ENCODE measurements at places on chromosomes 13 and 19.

DNA sequence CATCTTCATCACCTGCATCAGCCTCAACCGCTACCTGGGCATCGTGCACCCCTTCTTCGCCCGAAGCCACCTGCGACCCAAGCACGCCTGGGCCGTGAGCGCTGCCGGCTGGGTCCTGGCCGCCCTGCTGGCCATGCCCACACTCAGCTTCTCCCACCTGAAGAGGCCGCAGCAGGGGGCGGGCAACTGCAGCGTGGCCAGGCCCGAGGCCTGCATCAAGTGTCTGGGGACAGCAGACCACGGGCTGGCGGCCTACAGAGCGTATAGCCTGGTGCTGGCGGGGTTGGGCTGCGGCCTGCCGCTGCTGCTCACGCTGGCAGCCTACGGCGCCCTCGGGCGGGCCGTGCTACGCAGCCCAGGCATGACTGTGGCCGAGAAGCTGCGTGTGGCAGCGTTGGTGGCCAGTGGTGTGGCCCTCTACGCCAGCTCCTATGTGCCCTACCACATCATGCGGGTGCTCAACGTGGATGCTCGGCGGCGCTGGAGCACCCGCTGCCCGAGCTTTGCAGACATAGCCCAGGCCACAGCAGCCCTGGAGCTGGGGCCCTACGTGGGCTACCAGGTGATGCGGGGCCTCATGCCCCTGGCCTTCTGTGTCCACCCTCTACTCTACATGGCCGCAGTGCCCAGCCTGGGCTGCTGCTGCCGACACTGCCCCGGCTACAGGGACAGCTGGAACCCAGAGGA lies 2.6 kb downstream of the P2RY11 start:
- no peak for DNase-seq

DNA sequence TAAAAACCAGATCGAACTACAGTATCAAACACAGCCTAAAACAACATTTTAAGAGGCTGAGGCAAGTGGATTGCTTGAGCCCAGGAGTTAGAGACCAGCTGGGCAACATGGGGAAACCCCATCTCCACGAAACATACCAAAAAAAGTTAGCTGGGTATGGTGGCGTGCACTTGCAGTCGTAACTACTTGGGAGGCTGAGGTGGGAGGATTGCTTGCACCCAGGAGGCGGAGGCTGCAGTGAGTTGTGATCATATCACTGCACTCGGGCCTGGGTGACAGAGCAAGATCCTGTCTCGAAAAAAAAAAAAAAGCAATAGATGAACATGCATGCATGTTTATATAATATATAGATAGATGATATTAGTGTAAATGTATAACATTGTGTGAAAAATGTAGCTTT lies 5.2 kb upstream of the MRPS31 start:
- DNase-seq, result no peak

- DNase-seq, result no peak
Measured at GRCh38 chr13:27310946-27311345, 40.3 kb downstream of the RASL11A start.

DNA sequence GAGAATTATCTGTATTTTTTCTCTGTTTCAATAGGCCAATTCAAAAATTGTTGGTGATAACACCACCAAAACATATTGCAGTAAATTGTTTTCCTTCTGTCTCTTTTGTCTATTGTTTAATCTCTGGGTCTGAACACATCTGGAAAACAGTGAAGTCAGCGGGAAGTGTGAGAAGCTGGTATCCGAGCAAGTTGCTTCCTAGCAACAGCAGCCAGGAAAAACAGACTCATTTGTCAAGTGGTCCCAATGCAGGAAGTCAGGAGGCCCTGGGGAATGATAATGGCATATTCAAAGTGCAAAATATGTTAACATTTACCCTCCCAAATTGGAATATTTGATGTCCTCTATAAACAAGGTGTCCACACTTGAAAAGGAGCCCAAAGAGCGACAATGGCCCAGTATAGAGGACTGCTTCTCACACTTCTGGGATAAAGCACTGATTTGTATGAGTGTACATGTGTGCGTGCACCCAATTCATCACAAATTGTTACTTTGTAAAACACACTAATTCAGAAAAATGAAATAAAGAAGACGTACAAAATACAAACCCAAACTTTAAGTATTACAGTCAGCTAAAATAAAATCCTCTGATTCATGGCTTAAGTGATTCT lies 515.0 kb downstream of the TBC1D4 start:
- no peak for DNase-seq

GRCh38 chr19:50198431-50199258 lies 4.8 kb upstream of the MYH14 start:
- DNase-seq, result no peak

DNA sequence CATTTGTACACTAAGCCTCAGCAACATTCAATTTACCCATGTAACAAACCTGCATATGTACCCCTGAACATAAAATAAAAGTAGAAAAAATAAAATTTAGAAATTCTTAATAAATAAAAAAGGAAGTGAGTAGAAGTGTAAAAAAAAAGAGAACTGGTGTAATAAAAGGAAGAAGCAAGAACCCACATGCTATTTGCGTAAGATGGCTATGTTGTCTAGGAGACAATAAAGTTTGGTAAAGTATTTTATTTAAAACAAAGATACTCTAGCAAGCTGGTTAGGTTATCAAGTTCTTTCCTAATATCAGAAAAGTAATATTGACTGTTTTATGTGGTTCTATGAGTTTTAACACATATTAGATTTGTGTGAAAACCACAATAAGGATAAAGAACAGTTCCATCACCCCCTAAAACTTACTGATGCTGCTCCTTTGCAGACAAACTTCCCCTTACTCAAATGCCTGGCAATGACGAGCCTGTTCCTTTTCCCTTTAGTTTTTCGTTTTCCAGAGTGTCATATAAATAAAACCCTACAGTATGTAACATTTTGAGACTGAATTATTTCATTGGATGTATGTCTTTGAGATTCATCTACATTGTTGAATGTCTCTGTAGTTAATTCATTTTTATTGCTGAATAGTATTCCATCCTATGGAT lies 98.9 kb downstream of the TNFSF13B start:
- DNase-seq, result no peak

DNA sequence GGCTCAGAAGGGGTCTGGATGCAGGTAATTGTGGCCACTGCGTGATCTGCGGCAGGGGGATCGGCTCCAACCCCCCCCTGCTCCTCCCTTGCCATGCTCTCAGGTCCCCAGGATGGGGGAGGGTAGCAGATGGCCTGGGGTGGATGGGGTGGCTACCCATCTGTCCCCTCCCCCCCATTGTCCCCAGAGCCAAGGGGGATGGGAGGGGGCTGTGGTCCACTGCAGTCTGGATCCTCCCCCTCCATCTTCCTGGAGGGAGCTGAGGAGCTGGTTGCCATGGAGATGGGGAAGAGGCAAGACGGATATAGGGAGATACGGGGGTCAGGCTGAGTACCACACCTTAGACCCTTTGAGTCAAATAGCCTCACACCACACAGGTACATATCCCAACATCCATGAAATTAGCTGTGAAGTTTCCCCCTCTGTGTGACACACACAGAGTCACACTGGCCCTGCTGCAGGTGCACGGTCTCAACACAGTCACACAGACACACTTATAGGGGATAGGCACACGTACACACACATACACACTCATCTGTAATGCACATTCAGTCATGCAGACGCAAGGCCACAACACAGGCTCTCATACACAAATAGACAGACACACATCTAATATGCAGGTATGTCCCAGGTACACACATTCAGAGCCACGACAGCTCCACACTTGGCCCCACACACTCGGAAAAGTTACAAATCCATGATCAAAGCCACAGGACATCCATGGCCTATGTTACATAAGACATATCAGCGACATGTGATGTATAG lies 1.8 kb upstream of the NOVA2 start:
- no peak for DNase-seq

Measured in tibial artery (tissue), 4 donors.